ENCODE measurements at places on chromosomes 12 and 14.

GRCh38 chr12:41045509-41045908, 142.6 kb upstream of the PDZRN4 start:
- DNase-seq = no peak

- DNase-seq = no peak
Observed at GRCh38 chr14:102939820-102940561, 17.5 kb downstream of the AMN start.

DNA sequence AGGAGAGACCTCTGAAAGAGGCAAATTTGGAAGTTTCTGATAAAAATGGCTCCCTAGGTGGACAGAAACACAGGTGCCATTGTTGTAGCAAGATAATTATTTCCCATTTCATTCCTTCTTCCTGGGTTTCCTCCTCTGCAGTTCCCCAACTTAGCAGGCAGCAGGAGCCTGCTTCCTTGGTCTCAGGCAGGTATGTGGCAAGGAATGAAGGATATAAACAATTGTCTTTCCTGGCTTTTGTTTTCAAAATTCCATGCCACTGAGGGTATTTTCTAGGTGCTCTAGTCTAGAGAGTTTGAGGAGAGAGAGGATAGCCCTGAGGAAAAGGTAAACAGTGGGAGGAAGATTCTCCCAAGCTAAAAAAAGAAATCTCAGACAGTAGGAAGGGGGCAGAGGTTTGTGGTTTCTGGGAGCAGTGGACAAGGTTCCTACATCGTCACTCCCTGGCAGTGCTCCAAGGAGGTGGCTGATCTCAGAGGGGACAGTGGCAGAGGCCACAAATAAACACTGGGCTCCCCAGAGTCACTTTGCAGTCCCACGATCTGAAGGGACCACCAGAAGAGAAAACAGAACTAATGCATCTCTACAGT, 82.6 kb upstream of the IGF1 start:
- DNase-seq = no peak

DNA sequence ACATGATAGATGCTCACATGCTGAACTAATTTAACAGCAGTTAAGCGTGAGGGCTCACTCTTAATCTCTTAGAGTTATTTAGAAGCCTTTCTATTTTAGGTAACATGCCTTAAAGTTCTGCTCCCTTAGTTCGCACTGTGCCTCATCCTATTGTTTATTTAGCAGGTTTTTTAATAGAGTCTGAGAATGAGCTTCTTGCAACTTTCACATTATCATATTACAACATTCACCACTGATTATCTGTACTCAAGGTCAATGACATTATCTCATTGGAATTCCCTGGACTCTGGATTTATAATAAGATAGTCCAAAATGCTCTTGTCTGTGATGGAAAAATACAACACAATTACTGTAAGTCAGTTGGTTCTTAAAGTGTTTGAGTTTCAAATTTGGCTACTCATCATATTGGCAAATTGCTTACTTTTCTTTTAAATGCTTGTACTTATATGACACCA, 183.6 kb upstream of the SLC38A2 start:
- no peak for DNase-seq

DNA sequence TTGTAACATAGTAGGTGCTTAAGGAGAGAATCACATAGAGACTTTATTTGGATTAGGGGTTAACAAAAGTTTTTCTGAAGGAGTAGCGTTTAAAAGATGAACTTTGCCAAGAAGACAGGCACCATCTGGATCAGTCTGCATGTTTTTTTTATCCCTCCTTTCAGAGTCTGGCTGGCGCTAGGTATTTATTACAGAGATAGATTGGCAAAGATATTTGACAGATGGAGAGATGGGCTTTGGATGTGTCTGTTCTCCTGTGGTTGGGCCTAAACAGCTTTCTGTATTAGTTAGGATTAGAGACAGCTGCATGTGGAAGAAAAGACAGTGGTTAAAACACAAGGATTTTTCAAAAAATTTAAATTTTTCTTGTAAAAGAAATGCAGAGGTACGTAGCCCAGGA, 133.9 kb downstream of the C12orf75 start:
- no peak for DNase-seq

GRCh38 chr14:100339766-100340422, 16.8 kb downstream of the SLC25A47 start:
- DNase-seq = no peak

GRCh38 chr12:14327711-14328110, 37.8 kb upstream of the ATF7IP start:
- no peak for DNase-seq
